T-helper 17 cell (primary cell): ENCODE measurements at places on chromosomes 4 and X. TPM values are rescaled to one million over a fixed set of nuclear protein-coding genes. Genes with fewer than 3 reads are reported as not detected.

- DNase-seq: no peak
These were observed 75.4 kb downstream of the FBXW7 start for GRCh38 chr4:152460488-152460887.

DNA sequence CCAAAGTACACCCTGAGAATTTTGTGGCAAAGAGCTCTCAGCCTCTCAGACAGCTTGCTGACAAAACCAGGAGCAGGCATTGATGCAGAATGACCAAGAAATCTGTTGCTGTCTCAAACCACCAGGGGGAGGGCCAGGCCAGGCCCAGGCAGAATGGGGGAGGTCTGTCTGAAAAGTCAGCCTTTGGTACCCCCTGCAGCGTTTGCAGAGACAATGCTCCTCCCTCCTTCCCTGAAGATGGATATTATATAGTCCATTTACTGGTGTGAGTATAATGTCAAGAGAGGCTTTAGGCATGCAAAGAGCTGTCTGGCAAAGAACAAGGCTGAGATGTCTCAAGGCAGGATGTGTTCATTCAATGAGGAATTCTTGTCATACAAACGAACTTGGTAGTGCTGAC lies 52.9 kb upstream of the TRPC5OS start:
- DNase-seq: no peak

DNA sequence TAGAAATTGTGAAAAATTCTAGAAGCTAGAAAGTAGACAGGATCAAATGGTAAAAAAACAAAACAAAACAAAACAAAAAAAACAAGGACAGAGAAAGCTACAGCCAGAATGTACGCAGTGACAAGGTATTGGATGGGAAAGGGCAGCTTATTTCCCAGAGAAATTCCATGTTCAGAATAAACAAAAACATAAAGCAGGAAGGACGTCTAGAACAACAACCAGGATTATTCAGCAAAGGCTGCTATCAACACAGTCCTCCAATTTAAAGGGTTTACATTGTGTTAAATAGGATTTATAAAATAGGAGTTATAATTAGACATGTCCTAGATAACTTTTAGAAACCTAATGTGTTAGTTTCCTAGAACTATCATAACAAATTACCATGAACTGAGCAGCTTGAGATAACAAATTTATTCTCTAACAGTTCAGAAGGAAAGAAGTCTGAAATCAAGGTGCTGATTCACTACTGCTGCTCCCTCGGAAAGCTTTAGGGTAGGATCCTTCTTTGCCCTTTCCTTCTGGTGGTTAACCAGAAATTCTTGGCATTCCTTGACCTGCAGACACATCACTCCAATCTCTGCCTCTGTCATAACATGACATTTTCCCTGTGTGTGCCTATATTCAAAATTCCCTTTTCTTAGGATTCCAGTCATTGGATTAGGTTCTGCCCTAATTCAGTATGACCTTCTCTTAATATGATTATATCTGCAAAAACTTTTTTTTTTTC lies 175.6 kb downstream of the SNCA start:
- DNase-seq: no peak

The AR gene
- 1.5 TPM for total RNA-seq

The PNPLA4 gene
- total RNA-seq: 2.9 TPM

- no peak for DNase-seq
These were observed 65.1 kb downstream of the LHFPL1 start for GRCh38 chrX:112614640-112615039.

The BTK gene
- 13.8 TPM for total RNA-seq

- DNase-seq: no peak
These were observed 269.3 kb upstream of the ADGRL3 start for GRCh38 chr4:60930866-60931265.

The AKAP14 gene
- total RNA-seq: not detected

GRCh38 chr4:20253735-20254409 lies 2.2 kb downstream of the SLIT2 start:
- DNase-seq: no peak

DNA sequence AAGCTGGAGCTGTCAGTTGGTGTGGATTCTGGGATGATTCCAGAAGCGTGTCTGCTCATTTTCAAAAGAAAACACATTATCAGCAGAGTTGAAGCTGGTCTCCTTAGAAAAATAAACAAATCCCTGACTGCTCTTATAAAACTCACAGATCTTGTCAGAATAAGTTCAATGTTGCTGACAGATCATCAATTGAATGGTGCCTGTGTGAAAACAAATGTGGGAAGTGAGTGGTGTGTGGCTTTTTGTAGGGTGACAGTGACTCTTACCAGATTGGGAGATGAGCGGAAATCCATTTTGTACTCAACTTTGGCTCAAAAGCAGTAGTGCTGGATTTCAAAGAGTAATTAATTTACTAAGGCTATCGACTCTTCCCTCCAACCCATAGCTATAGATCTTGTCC lies 807.8 kb downstream of the RAPGEF2 start:
- no peak for DNase-seq

- DNase-seq: no peak
These were observed 16.7 kb upstream of the GBA3 start for GRCh38 chr4:22676063-22676462.

DNA sequence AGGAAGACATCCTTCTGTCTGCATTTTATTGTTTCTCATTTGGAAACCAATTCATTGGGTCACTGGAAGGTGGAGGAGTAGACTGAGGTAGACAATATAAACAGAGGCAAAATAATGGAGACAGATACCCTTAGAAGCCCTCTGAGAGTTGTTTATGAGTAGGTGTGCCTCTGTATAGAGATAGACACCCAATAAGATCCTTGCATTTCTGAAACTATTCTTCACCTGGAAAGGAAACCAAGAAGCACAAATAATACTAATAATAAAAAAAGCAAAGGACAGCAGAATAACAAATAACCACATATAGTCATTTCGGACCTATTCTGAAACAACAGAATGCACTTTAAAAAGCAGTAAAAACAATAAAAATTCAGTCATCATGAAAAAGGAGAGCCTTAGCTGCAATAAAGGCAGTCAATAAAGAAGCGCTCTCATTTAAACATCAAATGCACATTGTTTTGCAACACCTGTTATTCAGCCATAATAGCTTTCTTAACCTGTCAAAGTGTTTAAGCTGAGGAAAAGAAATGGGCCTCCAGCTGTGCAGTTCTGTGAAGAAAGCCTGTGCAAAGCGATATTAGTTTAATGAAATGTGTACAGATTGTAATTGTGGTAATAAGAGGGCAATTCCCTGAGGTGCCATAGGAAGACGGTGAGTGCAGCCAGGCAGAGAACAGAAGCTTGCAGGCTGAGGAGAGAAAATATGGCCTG lies 904.2 kb downstream of the STPG2 start:
- DNase-seq: no peak

DNA sequence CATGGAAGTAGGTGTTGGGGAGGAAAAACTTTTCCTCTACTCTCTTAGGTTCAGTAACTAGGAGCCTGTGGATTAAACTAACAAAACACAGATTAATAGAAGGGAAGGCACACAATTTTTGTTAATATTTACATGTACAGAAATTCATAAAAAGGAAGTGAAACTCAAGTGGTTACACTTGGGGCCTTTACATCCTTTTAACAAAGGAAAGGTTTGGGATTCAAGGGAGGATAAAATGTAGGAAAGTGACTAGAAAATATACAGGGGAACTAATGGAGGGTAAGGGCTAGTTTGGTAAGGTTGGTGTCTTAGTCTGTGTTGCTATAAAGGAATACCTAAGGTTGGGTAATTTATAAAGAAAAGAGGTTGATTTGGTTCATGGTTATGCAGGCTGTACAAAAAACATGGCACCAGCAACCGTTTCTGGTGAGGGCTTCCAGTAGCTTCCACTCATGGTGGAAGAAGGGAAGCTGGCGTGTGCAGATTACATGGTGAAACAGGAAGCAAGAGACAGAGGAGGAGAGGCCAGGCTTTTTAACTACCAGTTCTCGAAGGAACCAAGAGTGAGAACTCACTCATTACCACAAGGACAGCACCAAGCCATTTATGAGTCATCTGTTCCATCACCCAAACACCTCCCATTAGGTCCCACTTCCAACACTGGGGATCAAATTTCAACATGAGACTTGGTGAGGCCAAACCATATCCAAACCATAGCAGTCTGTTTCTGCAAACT lies 124.4 kb downstream of the CHRDL1 start:
- no peak for DNase-seq

DNA sequence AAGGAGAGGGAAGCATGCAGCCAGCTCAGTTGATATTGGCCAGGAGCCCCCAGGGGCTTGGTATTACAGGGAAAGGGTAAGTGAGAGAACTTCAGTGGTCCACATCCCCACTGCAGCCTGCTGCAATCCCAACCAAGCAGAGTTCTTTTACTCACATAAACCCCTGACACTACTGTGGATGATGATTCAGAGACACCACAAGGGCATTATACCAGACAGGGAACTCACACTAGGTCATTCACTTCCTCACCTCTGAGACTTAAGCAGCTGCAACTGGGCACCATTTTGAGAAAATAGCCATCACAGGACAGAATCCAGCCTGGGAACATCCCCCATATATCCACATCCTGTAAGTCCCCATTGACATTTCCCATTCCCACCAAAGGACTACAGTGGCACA lies 248.0 kb downstream of the INPP4B start:
- DNase-seq: no peak

- DNase-seq: no peak
These were observed 42.2 kb downstream of the CASK start for GRCh38 chrX:41881166-41881565.

The KLB gene
- total RNA-seq: 0.05 TPM

GRCh38 chr4:177301126-177301639 lies 8.5 kb upstream of the NEIL3 start:
- DNase-seq: no peak

GRCh38 chr4:86718152-86718551 lies 124.0 kb downstream of the PTPN13 start:
- no peak for DNase-seq

The PCSK1N gene
- total RNA-seq: 14.2 TPM

The RXFP1 gene
- total RNA-seq: not detected

DNA sequence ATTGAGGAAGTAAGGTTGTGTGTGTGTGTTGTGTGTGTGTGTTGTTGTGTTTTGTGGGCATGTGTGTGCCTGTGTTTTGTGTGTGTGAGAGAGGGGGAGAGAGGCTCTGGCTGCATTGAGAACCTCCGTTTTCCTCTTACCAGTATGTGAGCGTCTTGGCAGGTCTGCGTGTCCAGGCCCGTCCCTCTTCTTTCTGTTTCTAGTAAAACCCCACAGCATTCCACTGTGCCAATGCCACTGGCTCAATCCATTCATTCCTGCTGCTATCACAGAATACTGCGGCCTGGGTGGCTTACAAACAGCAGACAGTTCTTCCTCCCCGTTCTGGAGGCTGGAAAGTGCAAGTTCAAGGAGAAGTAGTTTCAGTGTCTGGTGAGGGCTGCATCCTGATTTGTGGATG lies 15.5 kb upstream of the HTRA3 start:
- DNase-seq: no peak

- no peak for DNase-seq
These were observed 176.2 kb upstream of the CXorf66 start for GRCh38 chrX:140141444-140142029.

The MAGEA2B gene
- total RNA-seq: not detected

DNA sequence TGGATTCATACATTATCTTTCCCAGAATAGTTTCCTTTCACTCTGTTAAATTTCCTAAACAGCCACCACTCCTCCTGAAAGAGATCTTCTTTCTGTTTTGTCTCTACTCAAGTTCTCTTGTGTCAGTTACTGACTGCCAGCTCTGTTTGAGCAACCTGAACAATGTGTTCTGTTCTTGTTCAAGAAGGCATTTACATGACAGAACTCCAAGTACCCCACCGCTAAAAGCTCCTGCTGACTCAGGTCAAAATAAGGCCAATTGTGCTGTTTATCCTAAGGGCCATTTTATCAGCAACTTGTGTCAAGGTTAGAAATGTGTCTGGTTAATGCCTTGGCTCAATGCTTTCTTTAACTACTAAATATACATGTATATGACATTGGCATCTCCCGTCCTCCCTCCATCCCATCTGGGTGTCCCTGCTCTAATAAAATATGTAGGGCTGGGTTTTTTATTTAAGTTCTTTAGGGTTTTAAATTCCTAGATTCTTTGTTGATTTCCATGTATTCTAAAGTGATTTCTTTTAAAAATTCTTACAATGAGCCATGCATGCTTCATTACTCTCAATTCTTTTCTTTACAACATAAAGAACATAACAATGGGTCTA lies 144.3 kb upstream of the PAQR3 start:
- no peak for DNase-seq

The MAGEA4 gene
- not detected for total RNA-seq

The FABP2 gene
- not detected for total RNA-seq

DNA sequence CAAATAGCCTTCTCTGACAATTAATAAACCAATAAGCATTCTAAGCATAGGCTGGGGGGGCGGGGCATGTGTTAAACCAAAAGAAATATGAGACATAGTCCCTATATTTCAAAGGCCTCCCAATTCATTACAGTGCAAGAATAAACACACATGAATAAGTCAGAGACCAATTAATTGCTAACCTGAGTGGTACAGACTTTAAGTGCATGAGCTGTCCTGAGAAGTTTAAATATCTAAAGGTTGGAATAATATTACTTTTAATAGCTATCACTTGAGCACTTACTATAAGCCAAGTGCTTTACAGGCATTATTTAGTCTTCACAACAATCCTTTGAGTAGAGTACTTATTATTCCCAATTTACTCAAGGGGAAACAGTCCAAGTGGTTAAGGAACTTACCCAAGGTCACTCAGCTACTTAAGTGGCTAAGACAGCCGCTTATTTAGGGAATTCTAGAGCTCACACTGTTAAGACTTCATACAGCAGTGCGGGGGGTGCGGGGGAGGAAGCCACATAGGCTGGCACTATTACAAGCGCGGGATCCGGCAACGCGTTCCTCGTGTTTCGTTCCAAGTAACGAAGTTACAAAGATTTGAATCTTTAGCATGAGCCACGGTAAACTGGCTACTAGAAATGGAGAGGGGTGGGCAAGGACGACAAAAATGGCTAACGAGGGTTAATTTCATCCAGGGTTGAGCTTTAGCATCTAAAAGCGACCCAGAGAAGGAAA lies 1.4 kb downstream of the THOC2 start:
- DNase-seq: no peak
